ENCODE measurements at places on chromosomes 5 and 9.
A peak's percentile ranks its signal among the peaks of the same experiment; 100 is the strongest.

DNA sequence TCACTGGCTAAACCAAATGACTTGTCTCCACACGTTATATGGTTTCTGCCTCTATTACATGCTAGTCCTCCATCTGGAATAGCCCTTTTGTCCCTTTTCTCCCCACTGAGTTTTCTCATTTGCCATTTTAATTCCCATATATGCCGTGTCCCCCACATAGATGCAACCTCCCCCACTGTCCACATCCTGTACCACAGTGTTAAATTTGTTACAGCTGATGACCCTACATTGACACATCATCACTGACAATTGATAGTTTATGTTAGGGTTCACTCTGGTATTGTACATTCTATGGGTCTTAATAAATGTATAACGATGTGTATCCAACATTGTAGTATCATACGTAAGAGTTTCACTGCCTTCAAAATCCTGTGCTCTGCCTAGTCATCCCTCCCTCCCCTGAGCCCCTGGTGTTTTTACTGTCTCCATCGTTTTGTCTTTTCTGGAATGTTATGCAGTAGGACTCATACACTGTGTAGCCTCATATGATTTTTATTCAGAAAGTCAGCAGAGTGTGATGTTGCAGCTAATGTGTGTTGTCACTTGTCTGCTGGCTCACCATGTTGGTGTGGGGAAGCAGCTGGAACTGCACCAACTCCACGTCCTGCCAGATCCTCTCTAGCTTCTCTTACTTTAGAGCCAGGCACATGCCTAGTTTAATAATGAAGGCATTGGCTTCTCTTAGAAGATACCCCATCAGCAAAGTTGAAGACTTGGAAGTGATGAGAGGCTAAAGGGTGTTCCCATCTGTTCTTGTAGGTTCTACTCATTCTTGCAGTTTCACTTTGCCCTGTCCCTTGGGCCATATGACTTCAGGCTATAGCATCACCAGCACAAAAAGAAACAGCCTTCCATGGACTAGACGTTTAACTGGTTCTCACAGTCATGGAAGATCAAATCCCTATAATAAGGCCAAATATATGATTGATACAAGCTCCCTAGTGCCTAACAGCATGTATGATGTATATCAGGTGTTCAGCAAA is 30.2 kb downstream of the LRRC70 start:
- DNase-seq: no peak

GRCh38 chr9:91086657-91087461 is 274.9 kb downstream of the AUH start:
- no peak for DNase-seq

DNA sequence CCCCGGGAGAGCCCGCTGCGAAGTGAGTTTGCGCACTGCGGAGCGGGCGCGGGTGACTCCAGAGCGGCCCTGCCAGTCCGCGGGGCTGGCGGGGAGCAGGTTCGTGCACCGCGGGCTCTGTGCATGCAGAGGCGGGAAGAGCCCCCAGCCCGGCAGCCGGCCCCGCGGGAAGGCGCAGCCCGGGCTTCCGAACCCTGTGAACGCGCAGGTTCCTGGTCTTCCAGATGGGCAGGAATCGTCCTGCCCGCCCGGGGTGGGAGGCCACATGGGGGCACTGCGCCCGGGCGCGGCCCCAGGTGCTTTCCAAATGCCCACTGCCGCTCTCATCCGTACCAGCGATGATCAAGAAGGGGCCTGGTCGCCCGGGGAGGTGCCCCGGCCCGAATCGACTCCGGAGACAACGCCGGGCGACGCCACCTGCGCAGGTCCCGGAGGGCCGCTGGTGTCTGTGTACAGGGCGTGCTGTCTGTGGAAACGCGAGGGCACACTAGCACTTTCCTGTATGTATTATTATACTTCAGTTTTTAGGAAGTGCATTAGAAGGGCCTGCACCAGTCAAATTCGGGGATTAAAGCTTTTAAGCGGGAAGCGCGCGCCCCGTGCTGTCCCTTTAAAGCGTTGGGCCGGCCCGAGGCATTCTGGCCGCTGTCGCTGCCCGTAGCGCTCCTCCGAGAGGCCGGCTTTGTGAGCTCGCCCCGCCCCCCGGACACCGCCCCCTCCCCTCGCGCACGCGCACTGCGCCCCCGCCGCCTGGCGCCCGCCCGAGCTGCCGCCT is at the start of gene WDR5:
Gene WDR5, plus strand, starts transcription at position 740 of the 775 bp plus-strand sequence. CDS start 3,796 bp downstream, outside the sequence.
- DNase-seq: peak; percentile 91

DNA sequence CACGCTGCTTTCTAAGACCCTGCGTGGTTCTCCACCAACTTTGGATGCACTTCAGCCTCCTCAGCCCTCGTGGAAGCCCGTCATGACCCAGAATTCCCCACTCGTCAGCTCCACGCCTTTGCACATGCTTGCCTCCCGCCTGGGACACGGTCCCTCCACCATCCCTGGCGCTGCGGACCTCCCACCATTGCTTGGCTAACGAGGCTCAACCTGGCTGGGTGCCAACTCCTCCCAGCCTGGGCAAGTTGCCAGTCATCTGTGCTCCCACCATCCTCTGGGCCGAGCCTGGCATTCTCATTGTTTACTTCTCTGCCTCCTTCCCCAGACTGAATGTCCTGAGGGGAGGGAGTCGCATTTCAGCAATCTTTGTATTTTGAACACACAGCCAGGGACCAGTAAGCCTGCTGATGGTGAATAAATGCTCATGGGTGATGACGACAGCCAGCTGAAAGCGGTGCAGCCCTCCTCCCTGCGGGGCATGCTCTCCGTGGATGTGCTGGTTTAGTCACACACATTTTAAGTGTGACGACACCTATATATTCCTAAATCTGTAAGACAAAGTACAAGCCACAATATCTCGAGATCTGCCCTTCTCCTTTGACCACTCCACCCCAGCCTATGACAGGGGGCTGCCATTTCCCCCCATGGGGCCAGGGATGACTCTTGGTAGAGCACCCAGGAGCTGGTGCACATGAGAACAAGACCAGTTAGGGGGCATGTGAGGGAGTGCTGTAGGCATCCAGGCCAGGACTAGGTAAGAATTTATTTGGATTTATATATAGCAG is 37.6 kb downstream of the ANKRD33B start:
- peak; percentile 84 for DNase-seq

GRCh38 chr9:110089681-110090370 is 118.1 kb downstream of the C9orf152 start:
- no peak for DNase-seq

- no peak for DNase-seq
Measured at GRCh38 chr5:170314541-170315095, 17.0 kb upstream of the LCP2 start.

- no peak for DNase-seq
Measured at GRCh38 chr5:173302546-173303155, 25.6 kb downstream of the STC2 start.

DNA sequence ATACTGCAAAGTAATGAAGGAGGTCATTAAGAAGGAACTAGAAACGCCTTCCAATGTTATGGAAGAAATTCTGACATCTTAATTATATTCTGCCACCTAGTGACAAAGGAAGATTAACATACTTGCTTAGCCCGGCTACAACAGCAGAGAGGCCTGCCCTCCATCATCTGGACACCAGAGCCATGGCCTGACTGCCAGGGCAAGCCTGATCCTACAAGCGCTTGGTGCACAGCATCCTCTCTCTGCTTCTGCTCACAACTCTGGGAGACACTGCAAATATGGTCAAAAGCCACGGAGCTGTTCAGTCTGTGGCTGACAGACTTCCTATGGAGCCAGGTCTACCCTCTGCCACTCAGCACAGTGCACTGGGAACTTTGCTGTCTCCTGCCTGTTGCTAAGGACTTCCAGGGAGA is 87.3 kb upstream of the SLC44A1 start:
- DNase-seq: peak; percentile 71

Data from putamen (tissue), 1 donor.